GM19239 (cell line): ENCODE measurements at places on chromosomes 16 and 17.
A peak's percentile ranks its signal among the peaks of the same experiment; 100 is the strongest.

DNA sequence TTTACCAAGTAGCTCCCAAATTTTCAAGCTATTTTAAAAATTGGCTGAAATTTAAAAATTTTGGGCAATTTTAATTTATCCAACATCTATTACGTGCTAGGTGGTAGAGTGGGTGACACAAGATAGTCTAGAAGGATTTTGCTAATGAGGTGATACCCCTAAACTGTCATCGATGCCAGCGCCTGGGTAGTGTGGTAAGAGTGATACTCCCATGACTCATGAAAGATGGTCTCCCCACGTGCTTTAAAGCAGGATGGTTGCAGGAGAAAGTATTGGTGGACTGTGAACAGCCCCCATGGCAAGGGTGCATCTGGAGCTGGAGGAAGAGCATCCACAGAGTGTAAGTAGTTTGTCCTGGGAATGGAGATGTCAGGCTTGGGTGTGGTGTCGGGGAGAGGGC, 77.8 kb downstream of the WWOX start:
- DNase-seq = no peak

DNA sequence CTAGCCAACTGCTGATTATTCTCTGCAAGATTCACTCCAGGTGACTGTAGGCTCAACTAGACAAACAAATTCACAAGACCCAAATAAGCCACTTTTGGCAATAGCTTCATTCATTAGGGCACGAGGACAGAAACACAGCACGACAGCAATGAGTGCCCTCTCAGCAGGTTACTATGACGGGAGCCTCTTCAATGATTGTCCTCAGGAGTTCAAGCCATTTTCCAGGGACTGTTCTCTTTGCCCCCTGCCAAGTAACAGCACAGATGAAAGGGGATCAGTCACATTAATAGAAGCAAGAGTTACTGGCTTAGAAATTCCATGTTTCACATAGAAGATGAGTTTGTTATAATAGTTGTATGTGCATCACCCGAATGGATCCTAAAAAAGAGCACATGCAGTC, 712.2 kb downstream of the CDH8 start:
- DNase-seq = no peak

GRCh38 chr17:77405867-77406732, 265.3 kb downstream of the SEC14L1 start:
- no peak for DNase-seq

DNA sequence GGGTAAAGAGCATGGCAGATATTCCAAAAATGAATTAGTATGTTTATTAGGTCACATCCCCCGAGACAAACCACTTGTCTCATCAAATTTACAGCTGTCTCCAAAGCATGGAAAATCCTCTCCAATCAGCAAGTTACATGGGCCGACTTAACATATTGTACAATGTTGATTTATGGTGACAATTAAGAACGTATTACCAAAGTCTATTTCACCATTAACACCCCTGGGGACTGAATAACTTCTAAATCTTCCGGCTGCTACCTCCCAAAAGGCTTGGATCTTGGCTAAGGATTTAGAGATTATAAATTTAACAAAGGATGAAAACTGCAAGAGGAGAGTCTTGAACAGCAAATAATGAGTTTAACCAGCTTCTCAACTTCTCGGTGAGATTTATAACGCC, 311.9 kb downstream of the NPIPA8 start:
- no peak for DNase-seq

DNA sequence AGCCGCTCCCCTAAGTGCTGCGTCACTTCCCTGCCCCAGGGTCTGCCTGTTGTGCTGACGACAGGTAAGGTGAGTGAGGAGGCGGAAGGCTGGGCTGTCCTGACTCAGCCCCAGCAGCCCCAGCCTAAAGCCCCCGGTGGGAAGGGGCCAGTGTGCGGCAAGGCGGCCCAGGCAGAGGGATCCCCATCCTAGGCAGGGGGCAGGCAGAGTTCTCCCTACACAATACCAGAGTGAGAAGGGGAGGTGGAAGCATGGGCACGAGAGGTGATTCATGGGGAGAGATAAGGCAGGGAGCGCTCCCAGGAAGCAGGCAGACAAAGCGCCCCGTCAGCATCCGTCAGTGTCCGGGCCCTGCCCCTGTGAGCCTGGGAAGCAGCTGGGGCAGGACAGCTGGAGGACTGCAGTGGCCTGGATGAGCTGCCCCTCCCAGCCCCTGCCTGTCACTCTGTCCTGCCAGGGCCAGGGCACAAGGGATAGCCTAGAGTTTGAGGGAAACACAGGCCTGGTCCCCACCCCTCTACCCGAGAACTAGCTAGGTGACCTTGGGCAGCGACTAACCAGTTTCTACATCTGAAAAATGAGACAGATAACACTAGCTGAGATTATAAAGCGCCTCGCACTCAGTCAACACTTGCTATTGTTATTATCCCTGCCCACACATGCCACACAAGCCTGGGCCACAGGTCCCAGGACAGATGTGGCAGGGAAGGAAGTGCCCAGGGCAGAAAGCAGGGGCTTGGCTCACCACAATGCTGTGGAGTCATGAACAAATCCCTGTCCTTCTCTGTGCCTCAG, 3.8 kb downstream of the FAM83G start:
- no peak for DNase-seq

GRCh38 chr16:2026461-2027023, at the start of gene NHERF2:
NHERF2 (plus strand) TSS chr16:2026902; CDS start chr16:2027006, 104 bp downstream.
- no peak for DNase-seq

DNA sequence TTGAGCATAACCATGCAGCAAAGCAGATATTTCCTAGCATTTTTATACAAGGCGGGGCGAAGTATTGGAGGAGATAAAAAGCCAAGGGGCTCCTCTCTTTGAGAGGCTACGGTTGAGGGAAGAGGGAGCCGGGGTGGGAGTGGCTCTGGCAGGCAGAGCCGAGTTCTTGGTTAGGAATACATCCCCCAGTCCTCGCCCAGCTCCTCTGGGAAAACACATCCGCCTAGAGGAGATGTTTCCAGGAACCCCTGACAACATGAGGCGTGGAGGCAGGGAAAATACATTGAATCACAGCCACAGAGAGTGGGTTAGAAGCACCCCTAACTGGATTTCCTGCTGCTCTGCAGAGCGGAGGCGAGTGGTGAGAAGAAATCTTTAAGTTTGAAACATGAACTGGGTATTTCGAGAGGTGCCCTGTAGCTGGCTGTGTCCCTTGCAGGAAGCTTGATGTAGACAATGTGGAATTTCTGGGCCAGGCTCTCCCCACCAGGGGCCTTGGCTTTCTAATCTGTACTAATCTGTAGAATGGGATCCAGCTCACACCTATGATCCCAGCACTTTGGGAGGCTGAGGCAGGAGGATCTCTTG, 27.3 kb downstream of the TTYH2 start:
- no peak for DNase-seq

- DNase-seq = no peak
These were observed 65.3 kb upstream of the NUDT7 start for GRCh38 chr16:77657016-77657415.

DNA sequence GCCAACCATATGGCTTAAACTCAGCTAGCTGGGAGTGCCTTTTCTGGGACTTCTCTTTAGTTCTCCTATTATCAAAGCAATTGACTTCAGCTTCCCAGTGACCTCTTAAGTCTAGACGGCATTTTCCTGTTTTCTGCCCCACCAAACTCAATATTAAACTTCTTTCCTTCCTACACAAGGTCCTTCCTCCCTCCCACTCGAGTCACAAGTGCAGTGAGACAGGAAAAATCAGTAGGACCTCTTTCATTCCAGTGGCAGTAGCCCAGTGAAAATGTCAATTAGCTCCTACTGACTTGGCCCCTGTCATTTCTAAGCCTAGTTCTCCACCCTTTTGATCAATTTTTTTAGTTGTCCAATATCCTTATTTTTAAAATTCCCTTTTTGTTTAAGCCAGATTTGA, 9.6 kb upstream of the NACA2 start:
- no peak for DNase-seq

- no peak for DNase-seq
These were observed 17.0 kb downstream of the GJD3 start for GRCh38 chr17:40347319-40348135.

- no peak for DNase-seq
These were observed 26.1 kb downstream of the CTU2 start for GRCh38 chr16:88732172-88732960.

- no peak for DNase-seq
These were observed 5.1 kb upstream of the KIFC3 start for GRCh38 chr16:57807252-57807967.

DNA sequence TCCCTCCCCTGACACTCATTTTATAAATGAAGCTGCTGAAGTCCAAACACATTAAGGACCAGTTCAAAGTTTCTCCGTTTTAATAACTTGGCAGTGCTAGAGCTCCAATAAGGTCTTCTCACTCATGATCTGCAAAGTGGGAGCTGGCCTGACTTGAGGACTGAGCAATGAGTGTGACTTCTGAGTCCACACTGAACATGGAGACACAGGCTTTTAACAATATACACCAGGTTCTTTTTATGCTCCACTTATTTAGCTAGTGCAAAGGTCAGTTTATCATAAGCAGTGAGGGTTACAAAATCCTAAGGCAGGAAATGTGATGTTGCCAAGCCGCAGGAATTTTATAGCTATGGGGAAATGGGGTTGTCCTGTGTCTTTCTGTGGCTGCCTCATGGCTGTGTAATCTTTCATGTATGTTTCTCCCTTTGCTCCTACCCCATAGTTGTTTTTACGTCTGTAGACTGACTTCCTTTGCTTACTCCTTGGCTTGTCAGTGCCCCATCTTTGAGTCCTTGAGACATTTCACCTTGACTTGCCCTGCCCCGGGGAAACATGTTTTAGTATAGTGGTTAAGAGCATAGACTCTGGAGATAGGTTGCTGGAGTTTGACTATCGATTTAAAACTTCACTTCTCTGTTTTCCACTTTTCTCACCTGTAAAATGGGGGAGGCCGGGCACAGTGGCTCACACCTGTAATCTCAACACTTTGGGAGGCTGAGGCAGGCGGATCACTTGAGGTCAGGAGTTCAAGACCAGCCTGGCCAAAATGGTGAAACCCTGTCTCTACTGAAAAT, 12.2 kb upstream of the MMD start:
- no peak for DNase-seq

DNA sequence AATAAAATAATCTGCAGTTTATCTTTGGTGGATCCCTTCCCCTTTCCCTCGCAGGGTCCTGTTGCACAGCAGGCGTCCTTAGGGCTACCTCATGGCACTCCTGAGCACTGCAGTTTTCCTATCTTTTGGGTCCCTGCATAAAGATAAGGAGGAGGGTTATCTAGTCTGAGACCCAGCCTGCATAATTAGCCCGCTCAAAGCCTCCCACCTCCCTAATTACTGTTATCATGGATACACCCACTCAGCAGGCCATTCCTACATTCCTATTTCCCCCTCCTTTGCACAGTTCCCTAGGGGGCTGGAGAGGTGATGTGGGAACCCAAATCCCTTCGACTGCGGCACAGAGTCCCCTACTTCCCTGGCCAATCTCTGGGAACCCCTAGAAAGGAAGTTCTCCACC, 5.1 kb upstream of the CLUH start:
- no peak for DNase-seq

GRCh38 chr16:87407511-87408112, 15.5 kb downstream of the MAP1LC3B start:
- no peak for DNase-seq

DNA sequence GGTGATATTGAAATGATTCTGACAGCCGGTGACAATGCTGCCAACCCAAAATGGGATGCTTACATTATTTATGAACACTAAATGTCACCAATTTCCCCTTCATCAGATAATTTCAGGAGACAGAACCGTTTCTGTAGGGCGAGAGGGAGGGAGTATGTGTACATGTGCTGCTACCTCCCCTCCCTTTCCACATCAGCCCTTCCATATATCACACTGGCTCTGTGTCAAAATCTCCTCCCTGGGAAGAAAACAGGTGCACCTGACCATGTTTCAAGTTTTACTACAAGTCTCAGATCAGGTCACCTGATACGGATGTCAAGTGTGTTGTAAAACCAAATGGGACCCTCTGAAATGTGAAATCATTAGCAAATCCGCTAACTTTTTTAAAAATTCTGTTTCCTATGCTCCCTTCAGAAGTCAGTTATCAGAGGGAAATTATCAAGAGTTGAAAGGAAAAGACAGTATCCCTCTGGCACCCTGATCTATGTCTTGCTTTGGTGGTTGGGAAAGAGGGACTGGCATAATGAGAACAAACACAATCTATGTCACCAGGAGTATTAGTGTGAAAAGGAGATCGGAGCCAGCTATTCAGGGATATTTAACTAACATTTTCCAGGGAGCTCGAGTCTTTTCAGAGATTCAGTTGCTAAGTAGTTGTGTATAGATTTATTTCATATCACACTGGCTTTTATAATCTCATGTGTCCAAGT, 1002.3 kb upstream of the CDH8 start:
- DNase-seq = no peak

GRCh38 chr16:4231886-4232285, 10.0 kb downstream of the SRL start:
- no peak for DNase-seq

GRCh38 chr17:50596191-50597037, 35.9 kb downstream of the CACNA1G start:
- DNase-seq = no peak

- peak; percentile 64 for DNase-seq
These were observed 259.7 kb downstream of the SEC14L1 start for GRCh38 chr17:77400445-77400870.

DNA sequence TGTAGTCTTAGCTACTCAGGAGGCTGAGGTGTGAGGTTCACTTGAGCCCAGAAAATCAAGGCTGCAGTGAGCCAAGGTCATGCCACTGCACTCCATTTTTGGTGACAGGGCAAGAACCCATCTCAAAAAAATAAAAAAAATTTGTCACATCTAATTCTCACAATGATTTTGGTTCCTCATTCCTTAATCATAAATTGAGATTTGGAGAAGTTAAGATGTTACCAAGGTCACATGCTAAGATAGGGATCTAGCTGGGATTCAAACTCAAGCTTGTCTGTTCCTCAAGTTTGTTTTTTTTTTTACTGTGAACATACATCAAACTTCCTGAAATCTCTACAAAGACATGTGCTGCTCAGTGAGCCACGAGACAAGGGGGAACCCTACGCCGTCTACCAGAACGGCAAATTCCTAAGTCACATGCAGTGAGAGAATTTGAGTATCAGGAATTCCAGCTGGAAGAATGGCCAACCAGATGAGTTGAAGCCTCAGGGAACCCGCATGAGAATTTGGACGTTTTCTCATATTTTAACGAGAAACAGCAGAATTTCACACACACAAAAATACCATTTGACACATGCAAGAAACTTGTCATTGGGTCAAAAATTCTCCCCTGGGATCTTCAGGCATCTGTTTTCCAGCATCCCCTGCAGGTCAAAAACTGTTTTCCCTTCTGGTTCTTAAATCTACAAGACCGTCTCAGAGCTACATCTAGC, 414.1 kb upstream of the GOT2 start:
- no peak for DNase-seq

DNA sequence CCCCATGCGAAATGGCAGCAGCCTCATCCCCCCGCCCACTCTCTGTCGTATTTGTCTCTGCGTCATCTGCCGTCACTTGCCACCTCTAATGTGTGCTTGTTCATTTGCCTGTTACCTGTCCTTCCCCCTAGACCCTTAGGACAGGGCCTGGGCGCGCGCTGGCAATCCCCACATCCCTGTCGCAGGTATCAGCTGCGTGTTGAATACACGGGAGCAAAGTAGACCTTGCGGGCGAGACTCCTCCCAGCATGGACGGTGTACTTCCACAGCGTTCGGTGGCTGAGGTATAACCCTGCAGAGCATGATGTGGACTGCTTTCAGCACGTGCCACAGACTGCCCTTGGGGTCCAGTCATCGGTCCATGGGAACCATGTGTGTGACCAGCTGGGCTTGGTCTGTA, 170.1 kb upstream of the CHMP6 start:
- no peak for DNase-seq

- peak; percentile 73 for DNase-seq
These were observed at the start of gene C16orf54 for GRCh38 chr16:29745853-29746345. C16orf54 (minus strand) TSS chr16:29745990; CDS start chr16:29744951, 1,039 bp downstream.

GRCh38 chr16:381789-382717, at the start of gene PGAP6:
PGAP6 (minus strand) TSS chr16:381978; CDS start chr16:381821, 157 bp downstream.
- peak; percentile 95 for DNase-seq
